Endothelial cell (in vitro differentiated cells): ENCODE measurements at places on chromosomes 4 and X.

DNA sequence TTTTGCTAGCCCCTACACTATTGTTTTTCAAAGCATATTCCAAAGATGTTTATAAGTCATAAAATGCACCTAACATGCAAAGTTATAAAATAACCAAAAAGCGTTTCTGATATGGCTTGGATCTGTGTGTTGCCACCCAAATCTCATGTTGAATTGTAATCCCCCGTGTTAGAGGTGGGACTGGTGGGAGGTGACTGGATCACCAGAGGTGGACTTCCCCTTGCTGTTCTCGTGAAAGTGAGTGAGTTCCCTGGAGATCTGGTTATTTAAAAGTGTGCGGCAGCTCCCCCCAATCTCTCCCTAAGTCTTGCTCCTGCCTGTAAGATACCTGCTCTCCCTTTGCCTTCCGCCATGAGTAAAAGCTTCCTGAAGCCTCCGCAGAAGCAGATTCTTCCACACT lies 22.8 kb upstream of the SORBS2 start:
- no peak for DNase-seq

- no peak for DNase-seq
These were observed 69.9 kb downstream of the AMELX start for GRCh38 chrX:11363069-11363594.

DNA sequence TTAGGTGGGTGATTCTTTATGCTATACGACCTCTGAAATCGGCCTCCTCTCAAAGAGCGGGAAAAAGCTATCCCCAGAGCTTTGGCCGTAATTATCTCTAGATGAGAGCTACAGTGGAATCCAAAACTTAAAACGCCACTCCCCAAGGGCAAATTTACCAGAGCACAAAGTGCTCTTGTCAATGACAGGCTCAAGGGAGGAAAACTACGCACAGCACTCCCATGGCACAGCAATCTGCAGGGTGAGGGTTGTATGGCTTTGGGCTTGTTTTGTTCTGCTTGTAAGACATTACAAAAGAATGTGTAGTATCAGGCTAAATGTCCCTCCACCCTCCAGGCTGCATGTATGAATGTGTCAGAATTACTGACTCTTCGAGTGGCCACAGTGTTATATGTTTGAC lies 44.0 kb downstream of the ARHGEF6 start:
- DNase-seq = no peak

GRCh38 chr4:106032851-106033286 lies 137.6 kb downstream of the NPNT start:
- DNase-seq = no peak

DNA sequence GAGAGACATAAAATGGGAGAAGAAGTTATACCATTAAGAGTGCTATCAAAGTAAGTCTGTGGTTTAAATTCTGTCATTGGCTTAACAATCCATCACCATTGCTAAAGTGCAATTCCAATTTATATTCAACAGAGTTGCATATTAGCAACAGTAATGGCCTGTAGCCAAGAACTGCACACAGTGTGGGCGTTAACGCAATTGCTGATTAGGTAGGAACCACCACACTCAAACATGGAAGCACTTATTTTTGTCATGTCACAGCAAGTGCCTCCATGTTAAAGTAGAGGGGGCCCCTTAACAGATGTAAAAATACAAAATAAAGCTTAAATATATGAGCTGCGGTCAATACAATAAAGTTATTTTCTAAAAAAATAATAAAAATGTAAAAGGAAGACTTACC lies 10.8 kb downstream of the LARP7 start:
- no peak for DNase-seq

GRCh38 chrX:44889824-44890223 lies 16.8 kb downstream of the KDM6A start:
- no peak for DNase-seq

- DNase-seq = no peak
These were observed 144.5 kb downstream of the APBB2 start for GRCh38 chr4:41069838-41070237.

GRCh38 chr4:78567500-78568060 lies 16.0 kb downstream of the ANXA3 start:
- DNase-seq = no peak

DNA sequence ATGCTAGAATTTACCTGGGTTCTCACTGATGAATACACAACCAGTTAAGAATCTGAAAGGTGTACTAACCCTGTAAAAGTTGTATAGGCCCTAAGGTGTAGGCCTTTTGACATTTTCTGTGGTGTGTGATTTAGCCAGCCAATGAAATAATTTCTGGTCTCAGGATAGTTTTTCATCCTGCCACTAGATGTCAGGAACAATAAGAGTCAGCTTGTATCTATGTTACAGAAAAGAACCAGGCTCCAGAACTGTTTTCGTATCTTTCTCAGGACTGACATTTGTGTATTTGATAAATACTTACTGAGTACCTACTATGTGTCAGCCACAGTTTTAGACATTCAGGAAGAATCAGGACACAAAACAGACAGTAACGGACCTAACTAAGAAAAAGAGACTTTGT lies 673.6 kb upstream of the TENM3 start:
- DNase-seq = no peak

DNA sequence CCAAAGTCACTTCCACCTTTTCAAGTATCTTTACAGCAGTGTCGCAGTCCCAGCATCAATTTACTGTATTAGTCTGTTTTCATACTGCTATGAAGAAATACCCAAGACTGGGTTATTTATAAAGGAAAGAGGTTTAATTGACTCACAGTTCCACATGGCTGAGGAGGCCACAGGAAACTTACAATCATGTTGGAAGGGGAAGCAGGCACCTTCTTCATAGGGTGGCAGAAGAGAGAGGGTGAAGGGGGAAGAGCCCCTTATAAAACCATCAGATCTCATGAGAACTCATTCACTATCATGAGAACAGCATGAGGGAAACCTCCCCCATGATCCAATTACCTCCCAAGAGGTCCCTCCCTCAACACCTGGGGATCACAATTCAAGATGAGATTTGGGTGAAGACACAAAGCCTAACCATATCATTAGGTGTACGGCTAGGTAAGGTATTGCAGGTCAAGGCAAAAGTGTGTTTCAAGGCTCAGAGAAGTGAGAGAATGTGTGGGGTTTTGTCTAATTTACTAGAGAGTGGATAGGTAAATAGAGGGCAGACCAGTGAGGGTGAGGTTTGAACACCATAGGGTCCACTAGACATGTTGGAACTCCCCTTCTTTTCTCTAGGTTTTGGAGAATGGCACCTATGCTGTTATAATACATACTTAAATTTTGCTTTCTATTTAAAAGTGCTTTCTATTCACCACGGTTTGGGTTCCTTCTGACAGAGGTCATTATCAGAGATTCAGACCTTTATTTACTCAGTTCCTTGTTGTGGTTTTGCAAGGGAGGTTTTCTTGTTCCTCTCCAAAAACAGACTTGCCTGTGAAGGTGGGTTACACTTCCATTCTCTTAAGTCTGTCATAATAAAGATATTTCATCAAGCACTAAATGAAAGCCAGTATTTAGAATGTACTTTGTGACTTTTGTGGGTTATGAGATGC lies 186.6 kb downstream of the CPEB2 start:
- no peak for DNase-seq

GRCh38 chr4:42767669-42768068 lies 110.8 kb upstream of the ATP8A1 start:
- DNase-seq = no peak

DNA sequence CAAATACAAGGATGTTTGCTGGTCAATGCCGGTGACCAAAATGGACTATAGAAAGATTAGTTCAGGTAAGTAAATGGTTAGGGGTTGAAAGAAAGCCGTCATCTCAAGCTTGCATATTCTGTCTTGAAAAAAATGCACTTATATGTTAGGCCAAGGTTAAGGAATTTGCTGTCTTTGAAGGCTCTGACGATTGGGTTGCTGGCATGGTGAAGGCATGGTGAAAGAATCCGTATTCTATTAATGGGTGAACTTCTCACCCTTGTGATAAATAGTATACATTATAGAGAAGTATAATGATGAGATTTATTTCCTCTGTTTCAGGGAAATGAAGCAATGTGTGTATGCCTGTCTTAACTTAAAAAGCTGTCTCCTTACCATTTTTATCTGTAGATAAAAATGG lies 132.6 kb downstream of the ADGRL3 start:
- no peak for DNase-seq

GRCh38 chr4:8474856-8475255 lies 34.3 kb downstream of the TRMT44 start:
- no peak for DNase-seq

DNA sequence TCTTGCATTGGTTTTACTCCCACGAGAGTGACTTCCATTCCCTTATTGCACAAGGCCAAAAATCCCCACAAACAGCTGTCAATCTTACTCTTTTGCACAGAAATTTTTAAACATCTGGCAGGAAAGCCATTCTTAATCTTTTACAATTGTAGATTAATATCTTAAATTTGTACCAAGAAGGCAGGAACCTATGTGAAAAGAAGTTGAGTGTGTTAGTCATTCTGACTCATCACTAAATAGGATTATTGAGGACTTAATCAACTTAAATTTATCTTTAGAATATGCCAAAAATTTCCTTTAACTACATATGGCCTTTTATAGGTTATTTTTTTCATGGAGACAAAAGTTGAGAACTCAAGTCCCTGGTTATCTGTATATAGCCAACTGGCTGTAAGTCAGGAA lies 49.0 kb upstream of the VEGFC start:
- no peak for DNase-seq

DNA sequence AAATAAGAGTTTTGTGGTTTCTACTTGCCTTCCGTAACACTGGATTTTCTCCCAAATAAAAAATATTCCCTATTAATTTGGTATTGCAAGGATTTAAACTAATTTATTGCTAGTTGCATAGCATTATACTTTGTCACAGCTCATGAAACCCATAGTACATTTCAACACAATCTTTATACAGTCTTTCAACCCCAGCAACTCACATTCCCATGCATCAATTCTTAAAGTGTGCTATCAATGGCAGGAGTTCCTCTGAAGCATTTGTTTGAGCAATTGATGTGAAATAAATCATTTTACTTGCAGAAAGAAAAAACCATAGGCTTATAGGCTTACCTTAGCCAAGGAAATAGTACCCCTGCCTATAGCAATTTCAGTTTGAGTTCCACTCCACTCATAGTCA lies 251.9 kb downstream of the PAPSS1 start:
- DNase-seq = no peak

- no peak for DNase-seq
These were observed 12.9 kb upstream of the WDR19 start for GRCh38 chr4:39169426-39169825.

DNA sequence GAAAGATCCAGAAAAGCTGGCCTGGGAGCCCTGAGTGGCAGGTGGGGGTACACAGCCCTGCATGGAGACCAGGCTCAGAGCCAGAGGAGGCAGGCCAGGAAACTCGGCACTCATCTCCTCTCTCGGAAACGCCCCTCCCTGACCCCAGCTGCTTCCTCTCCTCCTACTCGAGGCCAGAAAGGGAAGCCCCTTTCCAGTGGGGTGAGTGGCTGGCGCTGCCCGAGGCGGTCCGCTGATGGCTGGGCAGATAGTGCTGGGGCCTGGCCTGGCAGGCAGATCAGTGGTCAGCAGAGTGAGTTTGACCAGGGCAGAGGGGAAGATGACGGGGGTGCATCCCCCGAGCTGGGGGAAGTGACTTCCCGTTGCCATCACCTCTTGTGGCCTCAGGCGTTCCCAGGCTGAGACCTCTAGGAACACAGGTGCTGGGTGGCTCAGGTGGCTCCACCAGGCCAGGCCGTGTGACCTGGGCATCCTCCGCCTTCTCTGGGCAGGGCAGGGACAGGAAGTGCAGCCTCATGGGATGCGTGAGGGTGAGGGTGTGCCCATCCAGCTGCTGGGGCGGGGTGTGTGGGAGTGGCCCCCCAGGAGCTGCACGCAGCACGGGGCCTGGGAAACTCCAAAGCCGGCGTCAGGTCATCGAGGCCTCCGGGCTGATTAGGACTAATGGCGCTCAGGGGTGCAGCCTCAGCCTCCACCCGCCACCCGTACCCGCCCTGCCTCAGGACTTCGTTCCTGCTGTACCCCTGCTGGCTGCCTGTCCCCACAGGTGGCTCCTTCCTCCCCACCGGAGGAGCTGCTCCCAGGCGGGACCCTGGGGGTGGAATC lies 5.7 kb downstream of the SH3BP2 start:
- peak; percentile 60 for DNase-seq

- no peak for DNase-seq
These were observed 466.4 kb downstream of the MAGEE1 start for GRCh38 chrX:76893930-76894329.

DNA sequence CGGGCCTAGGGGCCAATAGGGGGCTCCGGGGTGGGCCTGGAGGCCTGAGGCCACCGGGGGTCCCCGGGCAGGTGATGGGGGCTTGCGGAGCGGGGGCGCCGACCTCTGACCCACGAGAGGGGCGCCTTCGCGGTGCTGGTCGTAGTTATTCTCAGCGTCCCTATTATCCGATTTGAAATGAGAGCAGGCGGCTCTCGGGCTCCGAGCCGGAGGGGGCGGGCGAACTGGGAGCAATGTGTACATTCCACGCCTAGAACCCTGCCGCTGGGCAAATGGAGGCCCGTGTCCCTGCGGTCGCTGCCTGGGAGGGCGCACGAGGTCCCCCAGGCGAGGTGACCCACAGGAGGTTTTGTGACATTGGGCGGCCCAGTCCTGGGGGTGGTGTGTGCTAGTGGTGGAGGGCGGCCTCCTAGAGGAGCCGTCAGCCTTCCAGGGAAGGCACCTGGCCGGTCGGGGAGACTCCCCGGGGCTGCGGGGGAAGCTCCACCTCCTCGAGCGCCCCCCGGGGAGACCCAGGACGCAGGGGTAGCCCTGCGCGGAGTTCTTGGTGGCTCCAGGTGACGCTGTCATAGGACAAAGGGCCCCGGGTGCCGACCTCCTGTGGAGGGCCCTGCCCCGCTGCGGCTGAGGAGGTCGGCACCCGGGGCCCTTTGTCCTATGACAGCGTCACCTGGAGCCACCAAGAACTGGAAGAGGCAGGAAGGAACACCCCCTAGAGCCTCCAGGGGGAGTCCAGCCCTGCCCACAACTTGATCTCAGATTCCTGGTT lies 102.6 kb upstream of the PRKX start:
- DNase-seq = peak; percentile 15

GRCh38 chr4:37725718-37726117 lies 39.5 kb upstream of the RELL1 start:
- DNase-seq = no peak

DNA sequence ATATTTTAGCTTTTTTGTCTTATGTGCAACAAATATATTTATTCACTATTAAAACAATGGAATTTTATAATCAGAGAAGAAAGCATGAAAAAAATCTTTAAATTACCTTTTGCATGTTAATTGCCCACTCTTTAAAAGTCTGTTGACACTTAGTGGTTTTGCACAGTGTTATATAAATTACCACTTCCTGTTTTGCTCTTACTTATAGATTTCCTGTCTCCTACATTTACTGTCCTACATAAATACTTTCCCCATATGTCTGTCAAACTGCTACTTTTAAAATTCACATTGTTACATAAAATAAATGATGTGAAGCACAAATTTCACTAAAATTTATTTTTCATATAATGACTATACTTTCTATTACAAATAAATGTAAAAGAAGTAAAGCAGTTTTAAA lies 161.1 kb upstream of the NDST4 start:
- DNase-seq = no peak

GRCh38 chrX:120463241-120463640 lies 5.9 kb downstream of the LAMP2 start:
- no peak for DNase-seq
